ENCODE measurements at places on chromosomes 3 and 15.
A peak's percentile ranks its signal among the peaks of the same experiment; 100 is the strongest.

GRCh38 chr3:197242784-197243432, 55.5 kb downstream of the DLG1 start:
- DNase-seq = no peak

DNA sequence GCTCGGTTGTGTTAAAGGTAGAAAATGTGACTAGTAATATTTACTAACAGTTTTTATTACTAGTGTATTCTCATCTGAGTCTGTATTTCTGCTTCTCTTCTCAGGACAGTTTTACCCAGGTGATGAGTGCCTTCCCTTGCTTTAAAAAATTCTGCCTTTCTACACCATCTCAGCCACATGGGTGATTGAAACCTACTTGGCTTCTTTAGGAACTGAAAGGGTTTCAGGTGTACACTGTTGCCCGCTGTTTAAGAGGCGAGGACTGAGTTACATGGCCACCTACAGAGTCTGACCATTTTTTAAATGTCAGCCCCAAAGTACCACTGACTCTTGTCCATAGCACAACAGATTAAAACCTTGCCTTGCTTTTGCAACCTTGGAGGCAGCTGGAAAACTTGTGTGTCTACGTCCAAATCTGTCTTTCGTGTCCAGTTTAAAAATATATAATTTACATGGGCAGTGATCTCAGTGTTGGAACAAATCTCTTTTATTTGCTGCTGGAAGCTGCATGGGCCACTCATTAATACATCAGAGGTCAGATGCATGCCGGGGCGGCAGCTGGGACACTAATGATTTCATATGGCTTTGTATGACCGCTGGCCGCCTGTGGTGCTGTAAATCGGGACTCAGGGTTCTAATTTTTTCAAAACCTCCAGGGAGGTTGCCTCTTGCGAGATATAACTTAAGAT, 44.6 kb downstream of the TRIM71 start:
- DNase-seq = no peak

DNA sequence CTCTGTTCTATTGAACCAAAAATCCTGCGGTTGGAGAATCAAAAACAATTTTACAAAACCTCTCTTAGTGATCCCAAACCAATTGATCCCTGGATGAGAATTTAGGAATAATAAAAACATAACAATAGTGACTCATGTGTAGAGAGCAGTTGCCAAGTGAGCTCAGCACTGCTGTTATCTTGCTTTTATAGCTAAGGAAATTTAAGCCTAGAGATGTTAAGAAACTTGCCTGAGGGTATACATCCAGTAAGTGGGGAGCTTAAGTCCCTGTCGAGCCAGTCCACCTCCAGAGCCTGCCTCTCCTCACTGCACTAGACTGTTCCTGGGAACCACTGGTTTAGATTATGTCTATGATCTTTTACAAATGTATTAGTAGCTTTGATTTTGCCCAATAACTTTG, 358.4 kb upstream of the LMCD1 start:
- peak; percentile 9 for DNase-seq

DNA sequence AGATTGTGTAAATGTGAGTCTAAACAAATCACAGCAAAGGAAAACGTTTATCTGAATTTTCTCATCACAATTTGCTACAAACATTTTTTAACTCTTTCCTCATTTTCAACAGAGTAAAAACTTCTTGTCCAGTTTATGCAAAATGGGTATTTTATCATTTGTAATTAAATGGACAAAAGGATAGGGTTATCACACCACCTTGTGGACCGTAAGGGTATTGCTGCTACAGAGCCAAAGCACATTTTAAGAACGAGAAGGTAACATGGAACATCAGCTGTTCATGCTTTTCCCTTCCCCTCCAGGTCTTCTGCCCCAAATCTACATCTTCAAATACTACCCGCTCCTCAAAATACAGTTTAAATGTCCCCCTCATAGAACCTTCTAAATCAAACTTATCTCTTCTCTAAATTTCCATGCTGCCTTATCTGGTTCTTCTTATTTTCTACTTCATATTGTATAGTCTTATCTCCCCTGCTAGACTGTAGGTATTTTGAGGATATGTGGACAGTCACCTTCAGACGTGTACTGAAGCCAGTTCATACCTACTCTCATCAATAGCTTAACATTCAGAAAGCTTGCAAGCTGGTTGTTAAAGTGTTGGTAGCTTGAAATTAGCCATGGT, 12.8 kb upstream of the SETMAR start:
- peak; percentile 34 for DNase-seq

- peak; percentile 80 for DNase-seq
These were observed 42.7 kb upstream of the PRICKLE2 start for GRCh38 chr3:64267721-64268604.

GRCh38 chr3:65702202-65702601, 336.5 kb downstream of the MAGI1 start:
- DNase-seq = no peak

- peak; percentile 81 for DNase-seq
These were observed at the start of gene PLSCR4 for GRCh38 chr3:146250449-146251382. PLSCR4 (minus strand) TSS chr3:146251105; CDS start chr3:146222071, 29,034 bp downstream.

DNA sequence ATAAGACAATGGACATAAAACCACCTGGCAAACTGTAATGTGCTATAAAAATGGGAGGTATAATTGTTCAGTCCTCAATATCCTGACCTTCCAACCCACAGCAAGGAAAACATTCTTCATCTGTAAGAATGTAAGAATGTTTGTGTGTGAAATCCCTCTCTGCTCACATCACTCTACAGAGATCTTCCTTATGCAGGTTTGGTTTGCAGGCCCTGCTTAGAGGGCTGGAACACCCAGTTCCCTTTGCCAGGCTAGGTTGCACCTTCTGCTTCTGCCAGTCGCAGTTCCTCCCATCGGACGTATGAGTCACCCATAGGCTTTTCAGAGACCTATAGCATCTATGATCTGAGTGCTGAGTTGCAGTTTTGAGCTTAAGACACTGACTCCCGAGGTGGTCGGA, 24.1 kb upstream of the MINAR1 start:
- no peak for DNase-seq

DNA sequence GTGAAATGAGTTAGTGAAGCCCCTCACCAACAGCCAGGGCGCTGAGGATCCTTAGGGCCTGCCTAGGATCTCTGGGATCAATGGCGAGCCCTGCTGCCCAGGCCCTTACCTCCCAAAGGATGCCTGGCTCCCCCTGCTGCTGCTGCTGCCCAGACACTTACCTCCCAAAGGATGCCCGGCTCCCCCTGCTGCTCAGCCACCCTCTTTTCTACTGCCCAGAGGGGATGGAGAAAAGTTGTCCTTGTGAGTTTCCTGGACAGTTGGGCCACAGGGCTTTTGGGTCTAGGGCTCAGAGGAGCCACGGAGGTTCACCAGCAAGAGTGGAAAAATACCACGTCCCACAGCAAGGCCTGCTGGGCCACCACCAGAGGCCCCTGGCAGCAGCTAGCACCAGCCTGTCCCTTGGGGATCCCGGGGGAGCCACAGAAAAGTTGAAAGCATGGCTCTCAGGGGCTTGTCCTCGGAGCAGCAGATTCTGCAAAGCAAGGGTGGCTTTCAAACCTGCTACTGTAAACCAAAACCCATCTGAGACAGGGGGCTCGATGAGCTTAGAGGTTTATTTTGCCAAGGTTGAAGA, 59.4 kb downstream of the SLC6A6 start:
- DNase-seq = peak; percentile 67

- no peak for DNase-seq
These were observed 25.8 kb downstream of the CHRM5 start for GRCh38 chr15:33994005-33994615.

DNA sequence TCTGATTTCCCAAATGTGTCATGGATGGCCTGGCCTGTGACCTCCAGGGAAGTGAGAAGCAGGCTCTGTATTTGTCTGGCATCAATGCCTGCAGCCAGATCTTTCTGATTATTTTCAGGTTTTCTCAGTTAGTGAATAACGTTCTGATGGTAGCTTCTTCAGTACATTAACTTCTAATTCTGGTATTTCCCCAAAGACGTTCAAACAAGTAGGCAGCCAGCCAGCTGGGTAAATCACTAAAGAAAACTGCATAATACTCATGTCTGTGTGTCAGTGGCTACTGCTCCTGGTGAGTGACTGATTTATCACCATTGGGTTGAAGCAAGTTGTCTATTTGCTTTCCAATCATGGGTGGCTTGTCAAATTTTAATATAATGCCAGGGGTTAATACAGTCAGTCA, 162.6 kb upstream of the PFN2 start:
- peak; percentile 73 for DNase-seq

DNA sequence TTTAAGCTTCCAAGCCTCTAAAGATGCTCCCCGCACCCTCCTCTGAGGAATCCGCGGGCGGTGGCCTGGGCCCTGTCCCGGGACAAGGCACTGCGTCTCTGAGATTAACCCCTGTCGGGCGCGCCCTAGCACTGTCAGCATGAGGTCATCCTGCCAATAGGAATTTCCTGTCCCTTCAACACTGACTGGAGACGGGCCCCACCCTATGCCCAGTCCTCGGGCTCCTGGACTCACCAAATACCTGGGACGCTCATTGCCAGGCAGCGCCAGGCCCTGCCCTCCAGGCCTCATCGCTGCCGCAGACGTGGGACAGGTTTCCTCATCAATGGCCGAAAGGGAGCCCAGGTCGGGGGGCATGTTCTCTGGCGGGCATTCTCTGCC, 67.6 kb upstream of the SH3GL3 start:
- peak; percentile 52 for DNase-seq

GRCh38 chr3:131699001-131699400, 196.2 kb upstream of the MRPL3 start:
- peak; percentile 79 for DNase-seq

- DNase-seq = peak; percentile 43
These were observed 45.0 kb downstream of the THBS1 start for GRCh38 chr15:39625856-39626255.

GRCh38 chr3:127835993-127836882, 13.9 kb upstream of the MGLL start:
- DNase-seq = no peak

- no peak for DNase-seq
These were observed 585.1 kb upstream of the SUCLG2 start for GRCh38 chr3:68239542-68239941.

GRCh38 chr3:186938716-186939115, 8.4 kb downstream of the ST6GAL1 start:
- DNase-seq = peak; percentile 23

DNA sequence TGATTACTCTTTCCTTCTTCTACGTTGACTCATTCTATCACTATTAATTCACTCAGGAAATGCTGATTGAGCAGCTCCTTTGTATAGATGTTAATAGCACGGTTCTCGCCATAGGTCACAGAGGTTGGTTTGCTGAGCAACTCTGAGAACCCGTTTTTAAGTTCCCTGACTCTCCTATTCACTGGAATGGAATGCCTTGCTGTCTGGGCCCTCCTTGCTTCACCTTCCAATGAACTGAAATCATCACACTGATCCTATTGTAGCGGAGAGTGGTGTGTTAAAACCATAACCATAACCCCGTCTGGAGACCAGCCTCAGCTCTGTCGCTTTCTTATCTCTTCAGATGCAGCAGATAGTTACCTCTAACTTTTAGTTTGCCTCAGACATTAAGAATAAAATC, 323.6 kb downstream of the GABRB3 start:
- DNase-seq = peak; percentile 71

GRCh38 chr3:124760601-124761000, 30.3 kb downstream of the UMPS start:
- peak; percentile 71 for DNase-seq

- DNase-seq = peak; percentile 57
These were observed 297.4 kb upstream of the EPHA3 start for GRCh38 chr3:88809993-88810392.

GRCh38 chr3:10292505-10293419, at the start of gene GHRL:
GHRL (minus strand) TSS chr3:10292947; CDS start chr3:10290180, 2,767 bp downstream.
- peak; percentile 15 for DNase-seq

DNA sequence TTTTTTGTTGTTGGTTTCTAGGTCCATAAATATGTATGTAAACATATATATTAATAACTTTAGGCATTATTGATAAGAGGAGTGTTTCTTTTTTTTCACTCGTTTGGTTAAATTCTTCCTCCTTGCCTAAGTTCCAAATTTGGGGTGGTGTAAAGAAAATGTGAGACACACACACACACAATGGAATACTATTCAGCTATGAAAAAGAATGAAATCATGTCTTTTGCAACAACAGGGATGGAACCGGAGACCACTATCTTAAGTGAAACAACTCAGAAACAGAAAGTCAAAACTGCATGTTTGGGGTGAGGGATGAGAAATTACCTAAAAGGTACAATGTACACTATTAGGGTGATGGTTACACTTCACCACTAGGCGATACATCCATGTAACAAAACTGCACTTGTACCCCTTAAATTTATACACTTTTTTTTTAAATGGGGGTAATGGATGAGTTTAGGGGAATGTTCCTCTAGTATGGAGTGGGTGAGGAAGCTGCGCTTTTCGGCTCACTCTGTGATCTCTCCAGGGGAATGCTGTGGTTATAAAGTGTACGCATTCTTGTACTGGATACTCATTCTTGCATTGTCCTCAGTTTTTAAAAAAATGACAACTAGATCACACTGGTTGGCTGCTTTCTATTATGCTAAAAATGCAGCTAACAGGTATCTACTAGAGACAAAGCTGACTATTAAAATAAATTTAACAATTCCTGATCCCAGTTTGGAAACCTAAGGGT, 50.8 kb upstream of the PPARG start:
- peak; percentile 69 for DNase-seq

DNA sequence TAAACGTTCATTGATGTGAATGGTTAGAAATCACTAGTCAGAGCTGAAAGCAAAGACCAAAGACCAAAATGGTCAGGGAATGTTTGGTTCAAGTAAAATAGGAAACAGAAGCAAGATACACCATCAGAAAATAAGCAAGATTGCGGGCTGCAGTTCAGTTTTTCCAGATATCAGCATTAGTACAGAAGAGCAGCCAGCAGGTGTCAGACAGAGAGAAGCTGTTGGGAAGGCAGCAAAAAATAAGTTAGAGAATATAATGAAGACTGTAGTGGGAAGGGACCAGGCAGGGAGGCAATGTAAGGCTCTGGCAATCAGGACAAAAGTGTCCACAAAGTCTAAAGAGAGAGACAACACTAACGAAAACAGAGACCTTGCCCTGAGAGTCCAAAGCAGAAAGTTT, 639.4 kb upstream of the NAALADL2 start:
- no peak for DNase-seq

GRCh38 chr15:78750566-78750965, 60.7 kb downstream of the ADAMTS7 start:
- no peak for DNase-seq

GRCh38 chr15:74768771-74769342, 13.0 kb upstream of the CSK start:
- peak; percentile 51 for DNase-seq

- no peak for DNase-seq
These were observed 57.6 kb downstream of the LRIG1 start for GRCh38 chr3:66443118-66443803.

- no peak for DNase-seq
These were observed 72.1 kb downstream of the NOX5 start for GRCh38 chr15:69086427-69087204.
